ENCODE measurements at places on chromosomes 3 and 15.

DNA sequence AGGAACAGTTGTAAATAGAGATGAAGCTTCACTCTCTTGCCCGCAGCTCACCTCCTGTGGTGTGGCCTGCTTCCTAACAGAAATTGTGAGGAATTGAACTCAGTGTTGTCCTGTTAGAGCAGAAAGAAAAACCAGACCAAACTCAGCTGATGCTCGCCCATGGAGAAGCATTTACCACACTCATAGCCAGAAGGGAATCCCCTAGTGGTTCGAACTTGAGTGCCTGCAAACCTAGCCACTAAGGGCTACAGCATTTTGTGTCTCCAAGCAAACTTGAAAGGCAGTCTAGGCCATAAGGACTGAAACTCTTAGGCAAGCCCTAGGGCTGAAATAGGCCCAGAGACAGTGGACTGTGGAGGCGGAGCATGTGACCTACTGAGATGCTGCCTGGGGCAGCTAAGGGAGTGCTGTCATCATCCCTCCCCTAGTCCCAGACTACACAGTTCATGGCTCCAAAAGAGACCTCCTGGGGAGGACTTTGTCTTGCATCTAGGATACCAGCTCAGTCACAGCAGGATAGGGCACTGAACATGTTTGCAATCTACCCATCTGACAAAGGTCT lies 44.5 kb upstream of the MCTP2 start:
- DNase-seq: no peak

DNA sequence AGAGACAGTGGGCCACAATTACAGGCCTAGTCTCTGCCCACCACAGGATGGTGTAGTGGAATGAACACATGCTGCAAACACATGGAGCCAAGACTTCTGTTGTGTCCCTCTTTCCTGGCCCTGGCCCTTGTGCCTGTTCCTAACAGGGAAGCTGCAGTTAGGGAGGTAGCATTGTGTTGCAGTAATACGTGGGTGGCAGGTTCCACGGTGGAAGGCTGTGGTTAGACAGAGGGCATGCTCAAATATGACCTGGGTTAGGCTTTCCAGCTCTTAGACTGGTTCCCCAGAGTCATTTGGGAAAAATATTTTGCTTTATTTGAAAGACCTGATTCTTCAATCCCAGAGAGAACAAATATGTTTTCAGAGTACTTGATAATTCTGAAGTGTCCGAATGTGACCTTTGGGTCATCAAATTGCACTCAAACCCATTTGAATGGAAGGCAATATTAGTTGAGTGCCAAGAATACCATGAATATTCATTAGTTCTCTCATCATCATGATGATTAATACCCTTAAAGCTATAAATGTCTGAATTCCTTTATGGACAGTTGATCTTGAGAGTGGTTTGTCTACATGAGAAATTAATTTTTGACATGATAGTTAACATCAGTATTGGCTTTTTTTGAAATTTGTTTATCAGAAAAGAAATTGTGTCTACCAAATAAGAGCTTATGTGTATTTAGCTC lies 28.5 kb downstream of the PLAAT1 start:
- no peak for DNase-seq

GRCh38 chr3:188432802-188433520 lies 279.0 kb downstream of the LPP start:
- no peak for DNase-seq

GRCh38 chr3:149489060-149489690 lies 14.7 kb downstream of the TM4SF4 start:
- DNase-seq: peak; percentile 33

DNA sequence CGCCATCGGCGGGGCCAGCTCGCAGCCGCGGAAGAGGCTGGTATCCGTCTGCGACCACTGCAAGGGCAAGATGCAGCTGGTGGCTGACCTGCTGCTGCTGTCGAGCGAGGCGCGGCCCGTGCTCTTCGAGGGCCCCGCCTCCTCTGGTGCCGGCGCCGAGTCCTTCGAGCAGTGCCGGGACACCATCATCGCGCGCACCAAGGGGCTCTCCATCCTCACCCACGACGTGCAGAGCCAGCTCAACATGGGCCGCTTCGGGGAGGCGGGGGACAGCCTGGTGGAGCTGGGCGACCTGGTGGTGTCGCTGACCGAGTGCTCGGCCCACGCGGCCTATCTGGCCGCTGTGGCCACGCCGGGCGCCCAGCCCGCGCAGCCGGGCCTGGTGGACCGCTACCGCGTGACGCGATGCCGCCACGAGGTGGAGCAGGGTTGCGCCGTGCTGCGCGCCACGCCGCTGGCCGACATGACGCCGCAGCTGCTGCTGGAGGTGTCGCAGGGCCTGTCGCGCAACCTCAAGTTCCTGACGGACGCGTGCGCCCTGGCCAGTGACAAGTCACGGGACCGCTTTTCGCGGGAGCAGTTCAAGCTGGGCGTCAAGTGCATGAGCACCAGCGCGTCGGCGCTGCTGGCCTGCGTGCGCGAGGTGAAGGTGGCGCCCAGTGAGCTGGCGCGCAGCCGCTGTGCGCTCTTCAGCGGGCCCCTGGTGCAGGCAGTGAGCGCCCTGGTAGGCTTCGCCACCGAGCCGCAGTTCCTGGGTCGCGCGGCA lies 1.8 kb downstream of the TLNRD1 start:
- DNase-seq: no peak

DNA sequence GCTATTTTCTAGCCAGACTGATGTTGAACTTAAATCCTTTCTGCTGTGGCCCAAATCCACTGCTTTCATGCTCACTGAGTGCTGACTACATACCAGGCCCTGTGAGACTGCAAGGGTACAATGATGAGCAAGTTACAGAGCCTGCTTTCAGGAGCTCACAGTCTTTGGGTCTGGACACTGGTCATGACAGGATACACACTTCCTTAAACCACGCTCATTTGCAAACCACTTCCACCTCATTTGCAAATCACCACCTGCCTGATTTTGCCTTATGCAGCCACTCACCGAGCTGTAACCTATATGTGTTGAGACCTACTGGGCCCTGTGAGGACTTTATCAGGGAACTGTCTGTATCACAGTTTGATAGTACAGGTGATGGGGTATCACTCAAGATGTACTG lies 50.2 kb upstream of the LRRC58 start:
- no peak for DNase-seq

DNA sequence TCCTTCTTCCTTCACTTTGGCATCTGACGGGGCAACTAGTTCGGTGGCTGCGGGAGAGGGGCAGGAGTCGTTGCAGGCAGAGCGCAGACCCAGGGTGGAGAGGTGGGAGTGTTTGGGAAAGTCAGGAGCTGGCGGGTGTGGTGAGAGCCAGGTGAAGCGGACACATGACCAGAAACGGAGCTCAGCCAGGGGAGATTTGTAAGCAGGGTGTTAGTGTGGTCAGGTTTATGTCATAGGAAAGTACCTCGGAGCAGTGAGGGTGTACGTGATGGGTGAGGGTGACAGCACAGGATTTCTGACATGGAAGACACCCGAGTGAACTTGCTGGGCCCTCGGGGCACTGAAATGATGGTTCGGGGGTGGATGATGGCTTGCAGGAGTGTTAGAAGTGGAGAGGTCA lies 247.4 kb upstream of the TPM1 start:
- no peak for DNase-seq

DNA sequence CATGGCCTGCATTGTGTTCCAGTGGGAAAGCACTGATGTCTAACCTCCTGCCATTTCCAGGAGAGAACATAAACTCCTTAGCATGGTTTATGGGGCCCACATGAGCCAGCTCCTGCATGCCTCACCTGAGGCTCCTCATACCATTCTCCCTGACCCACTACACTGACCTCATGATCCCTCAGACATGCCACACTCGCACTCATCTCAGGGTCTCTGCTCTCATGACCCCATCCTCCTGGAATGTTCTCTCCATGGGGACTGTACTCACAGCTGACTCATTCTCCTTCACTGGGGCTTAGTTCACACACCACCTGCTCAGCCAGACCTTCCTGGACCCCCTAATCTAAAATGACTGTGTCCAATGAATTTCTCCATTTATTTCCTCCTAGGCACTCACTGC lies 4.0 kb upstream of the LMCD1 start:
- DNase-seq: no peak

All from AG08395 (cell line).